ENCODE measurements at places on chromosomes 11 and 22.

DNA sequence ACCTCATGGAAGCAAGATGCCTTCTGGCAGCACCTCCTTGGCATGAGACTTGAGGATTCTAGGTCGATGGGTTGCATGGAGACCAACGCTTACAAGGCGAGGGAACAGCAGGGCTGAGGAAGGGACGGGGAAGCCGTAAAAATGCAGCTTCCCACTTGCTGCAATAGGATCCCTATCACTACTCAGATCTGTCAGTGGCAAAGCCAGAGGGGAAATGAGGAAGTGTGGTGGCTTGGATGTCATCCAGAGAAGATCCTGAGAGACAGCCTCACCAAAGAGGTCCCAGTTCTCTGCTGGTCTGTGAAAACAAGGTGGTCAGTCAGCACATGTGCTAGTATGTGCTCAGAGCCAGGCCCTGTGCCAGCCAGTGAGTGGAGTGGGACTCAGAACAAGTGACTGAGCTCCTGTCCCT is 22.2 kb downstream of the CYB5R2 start:
- DNase-seq, result peak; percentile 58

DNA sequence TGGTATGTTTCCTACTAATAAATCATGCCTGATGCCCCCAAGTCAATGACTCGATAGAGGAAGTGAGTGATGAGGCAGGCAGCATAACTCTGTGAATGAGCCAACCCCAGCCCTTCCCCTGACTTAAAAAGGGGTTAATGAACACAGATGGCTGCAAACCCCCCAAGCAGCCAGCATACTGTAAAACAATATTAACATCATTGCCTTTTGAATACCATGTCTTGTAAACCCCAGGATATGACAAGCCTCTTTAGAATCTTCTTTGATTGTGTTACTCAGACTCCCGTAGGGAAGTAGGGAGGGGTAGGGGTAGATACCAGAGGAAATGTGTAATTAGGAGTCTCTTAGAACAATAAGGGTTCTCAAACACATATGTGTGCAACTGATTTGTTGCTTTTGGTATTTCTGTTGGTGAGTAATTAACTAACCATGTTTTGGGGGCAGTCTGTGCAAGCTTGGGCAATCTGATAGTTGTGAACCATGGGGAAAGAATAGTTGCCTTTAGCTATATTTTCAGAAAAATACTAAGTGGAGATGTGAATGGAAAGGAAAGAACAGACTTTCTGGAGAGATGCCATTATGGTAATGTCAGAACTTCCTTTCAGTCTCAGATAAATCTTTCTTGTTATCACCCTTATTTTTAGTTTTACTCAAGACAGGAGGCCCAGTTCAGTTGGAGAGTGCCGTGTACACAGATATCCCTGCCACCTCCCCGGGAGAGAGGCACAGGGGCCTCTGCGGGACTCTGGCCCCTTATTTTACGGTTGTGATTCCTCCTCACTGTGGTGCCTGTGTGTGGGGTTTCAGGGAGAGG is 701.8 kb downstream of the NTM start:
- peak; percentile 100 for DNase-seq

DNA sequence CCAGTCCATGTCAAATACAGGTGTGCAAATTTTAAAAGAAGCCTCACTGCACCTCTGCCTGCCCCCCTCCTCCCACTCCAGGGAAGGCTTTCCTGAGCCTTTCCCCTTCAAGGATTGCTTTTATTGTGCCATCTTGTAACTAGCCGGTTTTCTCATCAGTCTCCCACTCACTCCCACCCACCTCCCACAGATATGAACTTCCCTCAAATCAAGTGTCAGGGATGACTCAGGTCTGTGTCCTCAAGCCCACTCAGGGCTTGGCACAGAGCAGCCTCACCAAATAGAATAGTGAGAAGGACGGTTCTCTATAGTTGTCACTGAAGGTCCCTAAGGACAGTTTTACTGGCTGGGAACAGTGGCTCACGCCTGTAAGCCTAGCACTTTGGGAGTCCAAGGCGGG is 43.0 kb downstream of the THAP12 start:
- DNase-seq, result no peak

- DNase-seq, result no peak
Observed at GRCh38 chr22:22813126-22814075, 74.2 kb upstream of the IGLL5 start.

- no peak for DNase-seq
Observed at GRCh38 chr11:104905271-104905670, 7.0 kb upstream of the CASP12 start.

DNA sequence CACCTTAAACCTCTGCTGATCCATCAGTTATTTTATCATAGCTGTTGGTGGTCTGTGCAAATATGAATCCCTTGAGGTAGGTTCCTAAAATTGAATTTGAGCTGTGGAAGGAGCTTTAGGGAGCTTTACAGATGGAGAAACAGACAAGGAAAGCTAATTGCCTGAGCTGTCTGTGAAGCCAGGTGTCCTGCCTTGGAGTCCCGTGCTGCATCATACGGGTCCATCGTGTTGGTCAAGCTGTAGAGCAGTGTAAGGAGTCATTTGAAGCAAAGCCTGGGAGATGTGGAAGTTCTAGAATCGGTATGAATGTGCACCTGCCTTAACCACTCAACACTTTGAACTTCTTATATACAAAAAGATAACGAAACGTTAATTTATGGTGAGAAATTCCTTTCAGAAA is 1.0 kb downstream of the POLA2 start:
- no peak for DNase-seq

- DNase-seq, result peak; percentile 40
Observed at GRCh38 chr11:47060807-47061206, 115.9 kb downstream of the ARFGAP2 start.

DNA sequence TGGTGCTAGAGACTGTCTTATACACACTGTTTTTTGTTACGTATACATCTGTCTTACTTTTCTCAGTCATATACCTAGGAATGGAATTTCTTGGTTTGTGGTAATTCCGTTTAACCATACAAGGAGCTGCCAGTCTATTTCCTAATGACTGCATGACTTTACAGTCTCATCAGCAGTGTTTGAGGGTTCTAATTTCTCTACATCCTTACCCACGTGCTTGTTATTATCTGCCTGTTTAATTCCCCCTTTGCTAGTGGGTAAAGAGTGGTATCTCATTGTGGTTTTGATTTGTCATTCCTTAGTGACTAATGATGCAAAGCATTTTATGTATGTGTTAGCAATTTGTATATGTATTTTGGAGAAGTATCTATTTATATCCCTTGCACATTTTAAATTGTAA is 1008.0 kb downstream of the FAM181B start:
- peak; percentile 91 for DNase-seq

- no peak for DNase-seq
Observed at GRCh38 chr22:46010951-46011626, 34.1 kb upstream of the WNT7B start.

DNA sequence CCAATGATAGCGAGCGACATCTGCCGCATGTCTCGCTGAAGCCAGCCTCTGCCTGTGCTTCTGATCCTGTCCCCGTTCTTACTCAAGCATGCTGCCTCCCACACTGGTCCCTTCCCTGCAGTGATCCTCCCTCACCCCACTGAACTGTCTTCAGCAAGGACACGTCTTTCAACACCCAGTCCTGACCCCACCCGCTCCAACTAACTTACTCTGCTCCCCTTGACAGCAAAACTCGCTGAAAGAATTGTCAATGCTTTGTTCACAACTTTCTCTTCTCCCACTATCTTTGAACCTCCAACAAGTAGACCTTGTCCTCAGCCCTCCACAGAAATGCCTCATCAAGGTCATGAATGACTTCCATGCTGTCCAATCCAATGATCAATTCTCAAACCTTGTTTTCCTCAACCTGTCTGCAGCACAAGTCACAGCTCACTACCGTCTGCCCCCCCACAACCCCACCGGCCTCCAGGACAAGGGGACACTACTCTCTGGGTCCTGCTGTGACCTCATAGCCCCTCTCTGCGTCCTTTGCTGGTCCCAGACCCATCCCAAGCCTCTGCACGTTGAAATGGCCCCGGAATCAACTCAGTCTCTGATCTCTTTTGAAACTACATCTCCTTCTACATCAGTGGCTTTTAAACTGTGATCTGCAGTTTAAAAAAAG is 108.0 kb downstream of the MICAL3 start:
- DNase-seq, result no peak

GRCh38 chr11:75591966-75592365 is 29.9 kb downstream of the SERPINH1 start:
- DNase-seq, result no peak

DNA sequence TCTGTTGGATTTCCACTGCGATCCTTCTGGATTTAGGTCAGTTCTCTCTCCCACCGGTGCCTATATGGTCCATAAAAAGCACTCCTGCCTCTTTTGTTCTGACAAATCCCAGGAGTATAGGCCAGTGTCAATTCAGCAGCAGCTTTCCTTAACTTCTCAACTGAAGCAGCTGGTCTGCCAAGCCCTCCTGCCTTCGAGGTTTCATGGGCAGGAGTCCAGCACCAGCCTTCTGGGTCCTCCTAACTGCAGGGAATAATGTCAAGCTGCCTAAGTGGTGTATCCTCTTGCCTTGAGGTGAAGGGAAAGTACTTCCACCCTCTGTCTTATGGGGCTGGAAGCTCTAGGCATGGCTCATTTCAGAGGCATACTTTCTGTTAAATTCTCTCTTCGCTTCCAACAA is 149.4 kb upstream of the NCAM1 start:
- DNase-seq, result no peak

DNA sequence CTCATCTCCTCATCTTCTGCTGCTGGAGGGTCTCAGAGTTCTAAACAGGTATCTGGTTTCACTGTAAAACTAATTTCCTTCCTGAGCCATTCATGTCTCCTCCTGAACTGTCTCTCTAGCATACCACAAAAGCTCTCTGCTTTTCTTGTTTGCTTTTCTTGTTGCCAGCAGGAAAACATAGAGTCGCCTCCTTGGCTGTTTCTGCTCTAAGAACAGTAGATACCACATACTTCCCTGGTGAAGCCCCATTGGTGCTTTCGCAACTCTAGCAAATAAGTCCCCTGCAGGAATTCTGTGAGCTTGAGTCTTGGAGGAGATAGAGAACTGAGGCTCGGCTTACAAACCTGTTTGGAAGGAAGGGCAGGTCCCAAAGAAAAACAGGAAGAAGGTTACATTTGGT is 7.0 kb downstream of the DIXDC1 start:
- DNase-seq, result peak; percentile 85

DNA sequence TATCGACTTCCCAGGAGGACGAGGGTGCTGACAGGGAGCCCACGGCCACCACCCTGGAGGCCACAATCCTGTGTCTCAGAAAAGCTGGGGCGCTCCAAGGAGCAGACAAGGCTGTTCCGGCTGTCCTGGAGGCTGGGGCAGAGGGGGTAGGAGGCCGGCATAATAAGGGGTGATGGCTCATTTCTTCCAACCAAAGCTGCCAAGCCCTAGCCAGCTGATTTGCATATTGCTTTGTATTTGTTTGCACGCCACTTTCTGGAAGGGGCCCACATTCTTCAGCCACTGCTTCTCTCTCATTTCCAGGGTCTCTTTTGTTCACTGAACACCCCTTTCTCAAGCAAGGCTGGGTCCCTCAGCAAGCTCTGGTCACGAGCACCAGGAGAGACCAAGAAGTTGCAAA is 4.7 kb downstream of the PDE2A start:
- DNase-seq, result no peak

- no peak for DNase-seq
Observed at GRCh38 chr22:34490886-34491285, 570.6 kb upstream of the LARGE1 start.

DNA sequence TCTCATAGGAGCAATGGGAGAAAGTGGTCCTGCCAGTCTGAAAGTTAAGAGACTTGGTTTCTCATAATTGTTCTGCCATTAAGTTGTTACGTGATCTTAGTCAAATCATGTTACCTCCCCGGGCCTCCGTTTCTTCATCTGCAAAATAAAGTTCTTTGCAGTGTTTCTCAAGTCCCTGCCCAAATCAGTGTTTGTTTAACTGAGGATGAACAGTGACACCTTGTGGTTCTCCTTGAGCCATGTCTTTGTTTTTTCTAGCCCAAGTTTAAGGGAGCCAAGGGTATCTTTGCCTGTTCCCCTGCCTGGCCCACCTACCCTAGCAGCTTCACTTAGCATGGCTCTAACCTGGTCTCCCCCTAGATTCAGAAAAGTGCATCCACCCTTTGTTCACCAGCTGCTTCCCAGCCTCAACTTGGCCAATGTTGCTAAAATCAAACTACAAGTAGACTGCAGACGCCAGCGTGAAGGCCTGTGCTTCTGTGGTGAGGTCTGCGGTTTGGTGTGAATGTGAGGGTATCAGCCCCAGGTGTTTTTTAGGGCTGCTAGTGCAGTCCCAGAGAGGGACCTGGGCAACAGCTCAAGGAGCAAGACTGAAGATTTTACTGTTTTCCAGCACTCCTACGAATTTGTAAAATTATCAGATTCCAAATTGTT is 35.5 kb downstream of the FZD4 start:
- DNase-seq, result peak; percentile 75

DNA sequence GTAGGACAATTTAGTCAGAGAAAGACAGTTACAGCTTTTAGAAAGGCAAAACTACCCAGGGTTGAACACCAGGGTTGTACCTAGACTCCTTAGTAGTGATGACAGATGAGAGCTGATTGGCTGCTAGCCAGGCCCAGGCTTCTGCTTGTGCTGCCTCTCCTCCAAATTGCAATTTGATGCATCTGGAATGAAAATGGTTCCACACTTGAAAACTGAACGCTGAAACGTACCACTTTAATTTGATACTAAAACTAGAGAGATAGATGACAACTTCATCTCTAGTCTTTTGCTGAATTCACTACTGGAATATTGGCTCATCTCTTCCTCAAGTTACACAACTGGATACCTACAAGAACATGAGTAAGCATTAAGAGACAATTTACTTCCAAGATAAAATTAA is 19.2 kb upstream of the FNBP4 start:
- DNase-seq, result peak; percentile 19

DNA sequence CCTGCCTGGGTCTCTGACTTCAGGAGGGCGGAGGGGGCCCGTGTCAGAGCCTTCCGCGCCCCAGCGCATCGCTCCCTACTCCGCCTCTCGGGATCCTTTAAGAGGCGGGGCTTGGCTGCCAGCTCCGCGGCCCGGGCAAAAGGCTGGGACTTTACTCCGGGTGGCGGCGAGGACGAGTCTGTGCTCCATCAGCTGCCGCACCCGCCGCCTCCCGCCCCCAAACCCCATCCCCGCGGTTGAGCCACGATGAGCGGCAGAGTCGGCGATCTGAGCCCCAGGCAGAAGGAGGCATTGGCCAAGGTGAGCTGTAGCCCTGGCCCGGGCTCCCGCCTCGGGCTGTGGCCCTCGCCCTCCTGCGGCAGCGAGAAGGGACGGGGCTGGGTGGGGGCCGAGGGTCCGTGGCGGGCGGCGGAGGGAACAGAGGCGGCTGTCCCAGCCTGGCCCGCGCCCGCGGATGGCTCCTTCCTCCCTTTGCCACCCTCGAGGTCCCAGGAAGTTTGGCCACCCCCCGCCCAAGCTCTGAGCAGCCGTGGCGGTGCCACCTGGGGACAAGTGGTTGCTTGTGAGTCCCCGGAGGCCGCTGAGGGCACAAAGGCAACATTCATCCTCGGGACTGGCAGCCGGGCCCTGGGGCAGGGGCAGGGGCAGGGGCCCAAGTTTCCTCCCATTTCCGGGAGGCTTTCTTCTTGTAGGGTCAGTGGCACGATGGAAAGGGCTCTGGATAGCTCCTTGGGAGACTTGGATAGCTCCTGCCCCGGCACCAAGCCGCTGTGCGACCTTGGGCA is at the start of gene SEC14L2:
Gene SEC14L2 (plus strand): TSS at position 148 of the 785 bp plus-strand sequence. CDS start 99 bp downstream, at position 247.
- DNase-seq, result peak; percentile 62

Data from fibroblast of skin of right biceps (primary cell).